Effector CD4-positive, alpha-beta T cell (primary cell): ENCODE measurements at places on chromosomes 3 and 15.

- no peak for DNase-seq
Observed at GRCh38 chr3:156579427-156579851, 24.5 kb upstream of the SSR3 start.

- DNase-seq, result no peak
Observed at GRCh38 chr3:177751770-177752169, 554.5 kb upstream of the TBL1XR1 start.

- no peak for DNase-seq
Observed at GRCh38 chr15:85002517-85002916, 20.9 kb downstream of the PDE8A start.

GRCh38 chr3:24222165-24222805 lies 272.4 kb downstream of the THRB start:
- no peak for DNase-seq

- DNase-seq, result no peak
Observed at GRCh38 chr3:9253327-9253726, 3.9 kb upstream of the SRGAP3 start.
